ENCODE measurements at places on chromosomes 6 and 20.

DNA sequence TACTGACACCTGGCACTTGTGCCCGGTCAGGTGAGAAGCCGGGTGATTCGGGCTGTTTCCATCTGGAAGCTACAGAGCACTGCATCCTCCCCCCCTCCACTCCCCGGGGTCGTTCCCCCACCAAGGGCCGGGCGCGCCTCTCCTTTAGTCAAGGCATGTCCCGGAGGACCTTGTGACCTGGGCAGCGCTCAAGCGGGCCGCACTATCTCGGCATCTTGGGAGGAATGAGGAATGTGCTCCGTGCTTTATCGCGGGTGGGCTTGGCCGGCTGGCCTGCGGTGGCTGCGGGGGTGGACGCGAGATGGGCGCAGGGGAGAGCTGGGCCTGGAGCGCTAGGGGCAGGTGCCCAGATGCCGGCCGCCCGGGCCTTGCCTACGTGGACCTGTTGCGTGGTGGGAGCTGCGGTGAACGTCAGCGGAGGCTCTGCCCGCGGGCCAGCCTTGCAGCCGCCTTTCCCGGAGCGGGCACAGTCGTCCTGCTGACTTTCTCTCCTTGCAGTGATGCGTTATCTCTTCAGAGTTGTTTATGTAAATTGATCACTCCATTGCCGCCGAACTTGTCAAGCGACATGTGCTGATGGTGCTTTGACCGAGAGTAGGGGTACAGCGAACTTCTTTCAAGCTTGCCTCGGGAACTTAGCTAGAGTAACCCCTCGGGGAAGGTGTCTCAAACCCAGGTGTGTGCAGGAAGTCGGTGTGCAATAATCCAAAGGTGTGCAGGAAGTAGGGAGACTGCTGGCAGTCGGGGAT, 1.1 kb downstream of the LRRC1 start:
- DNase-seq, result peak; percentile 75

DNA sequence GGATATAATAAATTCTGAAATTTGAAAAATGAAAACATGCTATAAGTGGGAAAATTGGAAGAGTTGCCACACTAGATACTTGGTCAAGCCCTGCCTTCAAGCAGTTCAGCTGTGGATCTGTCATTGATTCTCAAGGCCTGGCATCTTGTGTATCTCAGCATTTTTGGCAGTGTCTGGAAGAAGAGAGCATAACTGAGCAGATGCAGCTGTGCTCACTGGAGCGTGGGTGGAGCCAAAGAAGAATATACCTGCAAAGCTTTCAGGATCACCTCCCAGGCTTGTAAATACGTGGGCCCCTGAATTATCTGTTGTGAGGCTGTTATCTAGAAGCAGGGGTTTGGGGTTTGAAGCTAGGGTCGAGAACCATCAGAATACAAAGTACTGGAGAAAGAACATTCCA, 31.3 kb upstream of the CHD6 start:
- peak; percentile 84 for DNase-seq

DNA sequence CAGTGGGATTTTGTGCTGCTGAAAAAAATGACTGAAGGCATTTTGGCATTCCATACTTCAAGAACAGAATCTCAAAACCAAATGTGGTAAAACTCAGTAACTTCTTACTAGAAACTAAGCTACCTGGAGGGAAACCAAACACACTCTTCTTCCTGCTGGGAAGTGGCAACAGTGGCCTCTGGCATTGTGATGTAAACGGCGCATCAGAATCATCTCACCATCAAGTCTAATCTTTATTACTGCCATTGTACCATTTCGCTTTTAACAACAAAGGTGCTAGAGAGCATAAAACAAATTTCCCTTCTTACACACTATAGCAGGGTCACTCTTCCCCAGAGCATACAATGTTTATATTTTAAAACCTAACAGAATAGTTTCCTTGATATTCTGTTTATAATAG, 101.6 kb upstream of the CEP162 start:
- DNase-seq, result no peak

DNA sequence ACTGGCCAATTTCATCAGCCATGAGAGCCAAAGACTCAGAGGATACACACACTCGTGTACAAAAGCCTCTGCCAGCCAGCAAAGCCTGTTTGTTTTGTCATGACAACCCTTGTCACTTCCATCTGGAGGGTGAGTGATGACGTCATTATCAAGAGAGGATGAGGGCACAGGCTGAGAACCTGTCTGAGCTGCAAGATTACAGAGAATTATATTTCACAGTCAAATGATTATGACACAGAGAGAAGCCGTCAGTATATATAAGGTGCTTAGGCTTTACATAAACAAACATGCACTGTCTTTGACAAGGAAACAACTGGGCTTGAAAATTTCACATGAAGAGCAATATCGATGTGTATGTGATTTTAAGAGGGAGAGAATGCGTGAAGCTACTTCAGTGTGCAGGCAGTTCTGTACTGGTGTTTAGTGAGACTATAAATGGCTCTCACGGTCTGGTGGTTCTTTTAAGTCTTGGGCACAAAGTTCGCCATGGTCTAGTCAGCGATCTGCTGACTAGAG, 36.5 kb upstream of the BCLAF1 start:
- DNase-seq, result peak; percentile 97

GRCh38 chr6:54595844-54596243, 250.7 kb upstream of the FAM83B start:
- no peak for DNase-seq

GRCh38 chr6:125812394-125813292, 21.9 kb downstream of the NCOA7 start:
- DNase-seq, result peak; percentile 5

- no peak for DNase-seq
Observed at GRCh38 chr6:81933089-81933488, 180.6 kb upstream of the TENT5A start.

DNA sequence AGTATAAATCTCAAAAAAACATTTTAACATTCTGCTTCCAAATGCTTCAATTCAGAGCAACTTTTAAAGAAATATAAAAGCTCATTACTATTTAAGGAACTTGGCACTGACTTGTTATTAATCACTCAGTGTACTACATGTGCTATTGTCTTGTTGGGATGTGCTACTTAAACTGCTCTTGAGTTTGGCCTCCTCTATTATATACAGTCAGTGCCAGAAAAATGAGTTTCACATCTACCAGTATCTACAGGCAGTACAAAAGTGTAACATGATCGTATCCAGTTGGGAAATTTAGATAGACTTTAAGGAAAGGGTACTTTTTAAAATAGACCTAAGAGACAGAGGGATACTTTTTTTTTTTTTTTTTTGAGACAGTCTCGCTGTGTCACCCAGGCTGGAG, 627.3 kb upstream of the SLC35B3 start:
- no peak for DNase-seq

- DNase-seq, result no peak
Observed at GRCh38 chr6:140490081-140490480, 1115.6 kb upstream of the CITED2 start.

- DNase-seq, result no peak
Observed at GRCh38 chr6:40413239-40413638, 173.9 kb downstream of the LRFN2 start.

DNA sequence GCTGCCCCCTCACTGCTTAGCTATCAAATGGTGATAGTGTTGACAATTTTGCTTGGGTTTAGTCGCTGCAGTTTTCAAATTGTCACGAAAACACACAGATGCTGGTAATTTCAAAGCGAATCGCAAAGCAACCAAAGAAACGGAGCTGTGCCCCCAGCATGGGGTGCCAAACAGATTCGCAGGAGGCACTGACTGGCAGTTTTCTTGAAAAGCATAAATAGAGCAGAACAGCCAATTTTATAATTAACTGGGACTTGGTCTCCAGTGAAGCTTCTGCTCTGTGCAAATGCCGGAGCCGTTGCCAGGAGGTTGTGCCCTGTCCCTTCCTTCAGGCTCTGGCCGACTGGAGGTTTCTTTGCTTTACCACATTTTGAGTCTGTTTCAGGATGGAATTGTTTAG, 18.8 kb downstream of the ARHGAP40 start:
- no peak for DNase-seq

GRCh38 chr6:157861814-157862213, 38.8 kb downstream of the SNX9 start:
- peak; percentile 22 for DNase-seq

- DNase-seq, result peak; percentile 21
Observed at GRCh38 chr6:41647061-41647511, 8.8 kb downstream of the MDFI start.

GRCh38 chr6:30272032-30272431, 54.7 kb upstream of the TRIM39 start:
- DNase-seq, result peak; percentile 39

- DNase-seq, result no peak
Observed at GRCh38 chr6:49406250-49406970, 56.6 kb downstream of the MMUT start.

DNA sequence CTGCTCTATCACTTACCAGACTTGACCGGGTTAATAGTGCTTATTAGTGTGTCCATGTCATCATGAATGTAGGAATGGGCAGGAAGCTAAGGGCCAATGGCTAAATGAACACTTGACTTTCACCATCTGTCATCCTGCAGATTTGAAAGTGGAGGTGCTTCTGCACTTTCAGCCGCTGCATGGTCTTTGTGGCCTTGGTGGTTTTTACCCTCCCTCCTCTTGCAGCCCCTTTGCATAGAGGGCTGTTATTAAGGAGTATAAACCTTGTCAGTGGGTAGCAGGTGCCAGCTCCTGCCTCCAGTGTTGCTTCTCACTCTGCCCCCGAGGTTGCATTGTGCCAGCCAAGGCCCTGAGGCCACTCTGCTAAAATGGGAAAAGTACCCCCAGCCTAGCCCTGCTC, 122.2 kb upstream of the TNFAIP3 start:
- no peak for DNase-seq

DNA sequence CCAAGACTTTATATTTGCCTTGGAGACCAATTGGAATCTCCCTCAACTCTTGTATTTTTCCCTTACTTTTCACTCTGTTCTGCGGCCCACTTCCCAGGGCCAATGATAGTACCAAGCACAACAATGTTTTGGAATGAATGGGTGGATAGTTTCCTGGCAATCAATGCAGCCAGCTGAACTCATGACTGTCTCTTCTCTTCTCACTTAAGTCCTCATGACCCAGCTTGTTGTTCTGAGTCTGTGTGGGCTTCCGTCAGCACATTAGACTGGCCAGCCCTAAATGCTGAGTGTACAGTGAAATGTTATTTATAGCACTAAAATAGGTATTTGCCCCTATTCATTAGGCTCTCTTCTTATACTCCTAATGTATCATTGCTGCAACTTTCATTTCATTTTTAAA, 5.6 kb upstream of the MBOAT1 start:
- DNase-seq, result no peak

DNA sequence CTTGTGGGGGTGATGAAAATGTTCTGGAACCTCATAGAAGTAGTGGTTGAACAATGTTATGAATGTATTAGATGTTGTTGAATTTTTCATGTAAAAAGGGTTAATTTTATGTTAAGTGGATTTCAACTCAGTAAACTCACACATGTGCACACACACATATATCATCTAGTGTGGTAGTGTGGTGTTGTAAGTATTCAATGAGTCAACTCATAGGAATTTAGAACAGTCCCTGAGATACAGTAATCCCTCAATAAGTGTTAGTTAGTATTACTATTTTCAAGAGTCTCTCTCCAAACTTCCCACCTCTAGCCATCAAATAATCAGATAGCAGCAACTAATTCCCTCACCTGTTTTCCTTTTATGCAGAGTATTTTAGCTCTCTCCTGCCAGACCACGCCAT, 563.1 kb upstream of the JARID2 start:
- DNase-seq, result no peak

- DNase-seq, result peak; percentile 54
Observed at GRCh38 chr6:70669133-70669532, 1.4 kb downstream of the SMAP1 start.

DNA sequence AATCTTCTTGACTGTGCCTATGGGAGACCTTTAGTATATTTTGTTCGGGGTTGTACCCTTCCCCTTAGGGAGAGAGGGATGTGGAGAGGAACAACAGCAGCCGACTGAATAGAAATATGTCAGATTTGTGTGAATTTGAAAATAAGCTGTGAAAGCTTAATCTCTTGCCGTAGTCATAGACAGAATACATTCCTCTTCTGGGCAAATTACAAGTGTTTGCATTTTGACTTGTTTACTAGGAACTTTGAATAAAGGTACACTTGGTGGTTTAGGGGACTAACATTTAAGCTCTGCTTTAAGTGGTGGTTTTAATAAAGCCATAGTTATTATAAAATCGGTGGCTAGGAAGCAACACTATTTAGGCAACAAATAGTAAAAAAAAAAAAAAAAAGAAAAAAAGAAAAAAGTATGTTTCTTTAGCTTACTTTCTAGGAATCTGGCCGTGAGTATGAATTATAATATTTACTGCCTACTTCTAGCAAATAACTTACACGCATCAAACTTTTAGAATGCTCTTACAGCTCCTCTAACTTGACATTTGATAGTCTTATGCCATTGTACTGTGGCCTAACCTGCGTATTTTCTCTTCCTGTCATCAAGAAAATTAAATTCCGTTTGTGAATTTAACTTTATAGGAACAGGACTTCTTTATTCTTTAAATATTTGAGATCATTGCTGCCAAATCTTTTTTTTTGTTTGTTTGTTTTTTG, 65.1 kb downstream of the ZBTB2 start:
- peak; percentile 24 for DNase-seq

DNA sequence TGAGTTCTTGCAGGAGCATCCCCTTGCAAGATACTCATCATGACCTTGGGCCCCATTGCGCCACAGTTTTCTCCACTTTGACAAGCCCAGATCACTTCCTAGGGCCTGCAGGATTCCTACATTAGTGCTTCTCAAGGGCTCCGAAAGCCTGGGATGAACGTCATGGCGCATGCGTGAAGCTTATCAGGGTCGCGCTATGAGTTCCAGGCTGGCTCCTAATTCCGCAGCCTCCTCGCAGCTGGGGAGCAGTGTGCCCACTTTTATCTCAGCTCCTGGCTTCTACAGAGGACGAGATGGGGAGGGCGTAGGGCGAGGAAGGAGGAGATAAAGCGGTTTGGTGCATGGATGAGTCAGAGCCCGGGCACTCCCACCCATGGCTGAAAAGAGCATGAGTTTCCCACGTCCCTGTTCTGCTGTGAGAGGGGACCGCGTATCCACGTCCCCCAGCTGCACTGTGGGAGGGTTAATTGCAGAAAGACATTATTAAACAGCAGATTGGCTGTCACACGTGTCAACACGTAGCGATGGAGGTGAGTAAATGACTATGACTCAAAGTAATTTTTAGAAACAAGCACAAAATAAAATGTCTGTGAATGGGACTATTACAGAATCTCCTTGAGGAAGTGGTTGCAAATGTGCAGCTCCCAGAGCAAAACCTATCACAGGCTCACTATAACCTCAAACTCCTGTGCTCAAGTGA, 72.9 kb upstream of the DSP start:
- no peak for DNase-seq

DNA sequence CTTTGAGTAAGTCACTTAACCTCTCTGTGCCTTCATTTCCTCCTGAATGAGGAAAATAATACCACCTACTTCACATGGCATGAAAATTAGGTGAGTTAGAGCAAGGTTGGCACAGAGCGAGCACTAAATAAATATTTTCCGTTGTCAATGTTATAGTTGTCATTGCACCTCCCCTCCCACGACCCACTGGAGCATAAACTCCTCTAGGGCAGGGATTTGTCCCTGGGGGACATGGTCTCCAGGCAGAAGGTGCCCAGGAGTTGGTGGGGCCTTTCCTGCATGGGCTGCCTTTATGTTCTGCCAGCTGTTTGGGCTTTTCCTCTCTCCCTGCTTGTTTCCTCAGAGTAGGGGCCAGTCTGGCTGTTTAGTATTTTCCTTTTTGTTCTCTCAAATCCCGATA, 1.3 kb upstream of the ANGPT4 start:
- no peak for DNase-seq

- no peak for DNase-seq
Observed at GRCh38 chr6:56961151-56961550, 6.2 kb downstream of the BEND6 start.

GRCh38 chr6:170461556-170462365, 91.3 kb downstream of the PSMB1 start:
- no peak for DNase-seq

Measured in DMS53 (cell line).